ENCODE measurements at places on chromosomes 7 and 10. TPM values are rescaled to one million over a fixed set of nuclear protein-coding genes. Genes with fewer than 3 reads are reported as not detected.

FAM25C gene
- total RNA-seq: not detected

TSPAN33 gene
- total RNA-seq: 1.8 TPM

GRCh38 chr7:117731455-117731854 lies 141.8 kb downstream of the CTTNBP2 start:
- no peak for DNase-seq

GRCh38 chr7:19560111-19560883 lies 148.5 kb downstream of the POLR1F start:
- DNase-seq: no peak

DNA sequence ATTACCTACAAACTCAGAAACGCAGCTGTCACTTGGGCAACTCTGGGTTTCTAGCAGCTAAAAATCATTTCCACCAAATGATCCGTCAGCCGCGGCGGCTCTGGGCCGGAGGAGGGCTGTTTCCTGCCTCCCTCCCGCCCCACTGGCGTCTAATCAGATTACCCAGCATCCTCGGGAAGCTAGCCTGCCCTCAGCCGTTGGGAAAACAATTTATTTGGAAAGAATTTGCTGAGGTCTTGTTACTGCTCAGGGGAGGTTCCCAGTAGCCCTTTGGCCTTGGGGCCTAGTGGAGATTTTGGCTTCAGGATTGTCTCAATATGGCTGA lies 65.0 kb upstream of the ADGRA1 start:
- DNase-seq: peak; percentile 79

DNA sequence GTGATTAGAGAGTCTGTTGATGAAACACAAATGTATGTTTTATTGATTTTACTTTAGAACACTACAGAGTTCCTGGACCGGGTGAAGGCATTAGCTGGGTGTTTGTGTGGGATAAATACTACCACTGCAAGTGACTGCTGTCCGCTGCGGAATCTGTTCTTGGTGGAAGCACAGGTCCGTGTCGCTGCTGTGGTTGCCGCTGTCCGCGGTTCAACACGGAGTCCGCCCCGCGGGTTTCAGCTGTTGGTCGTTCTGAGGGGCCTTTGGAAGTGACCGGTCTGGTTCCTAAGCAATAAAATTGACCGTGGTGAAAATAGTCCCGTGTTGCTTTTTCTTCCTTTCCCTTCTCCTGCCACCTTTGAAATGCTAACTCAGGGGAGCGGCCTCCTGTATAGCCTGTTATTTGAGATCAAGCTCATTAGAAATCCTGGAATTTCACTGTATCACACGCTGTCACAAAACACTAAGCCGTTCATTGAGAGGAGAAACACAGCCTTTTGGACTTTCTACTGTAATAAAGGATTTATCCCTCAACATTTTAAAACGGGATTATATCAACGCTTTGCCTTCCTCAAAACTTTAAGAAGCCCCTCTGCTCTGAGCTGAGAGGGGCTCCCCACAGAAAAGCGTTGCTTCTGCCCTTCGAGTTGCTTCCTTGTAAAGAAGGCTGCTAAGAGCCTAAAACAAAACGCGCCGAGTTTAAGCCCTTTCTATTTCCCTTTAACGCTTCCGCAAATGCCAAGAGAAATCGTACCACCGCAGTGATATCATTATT lies 2.6 kb downstream of the NKX6-2 start:
- no peak for DNase-seq

GRCh38 chr7:107173191-107173590 lies 4.4 kb downstream of the HBP1 start:
- DNase-seq: no peak

- DNase-seq: no peak
These were observed 8.2 kb downstream of the JCAD start for GRCh38 chr10:30051220-30051619.
